ENCODE measurements at places on chromosomes 13 and 19.

DNA sequence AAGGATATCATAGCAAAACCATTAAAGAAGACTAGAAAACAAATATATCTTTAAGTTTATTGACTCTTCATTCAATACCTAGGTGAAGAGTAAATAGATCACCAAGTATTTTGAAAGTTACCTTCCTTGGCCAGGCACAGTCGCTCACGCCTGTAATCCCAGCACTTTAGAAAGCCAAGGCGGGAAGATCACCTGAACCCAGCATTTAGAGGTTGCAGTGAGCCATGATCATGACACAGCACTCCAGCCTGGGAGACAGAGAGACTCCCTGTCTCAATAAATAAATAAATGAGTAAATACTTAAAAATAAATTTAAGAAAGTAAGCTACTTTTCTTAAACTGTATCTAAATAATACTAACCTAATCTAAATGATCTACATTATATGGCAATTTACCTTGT is 8.9 kb upstream of the WBP4 start:
- no peak for DNase-seq

DNA sequence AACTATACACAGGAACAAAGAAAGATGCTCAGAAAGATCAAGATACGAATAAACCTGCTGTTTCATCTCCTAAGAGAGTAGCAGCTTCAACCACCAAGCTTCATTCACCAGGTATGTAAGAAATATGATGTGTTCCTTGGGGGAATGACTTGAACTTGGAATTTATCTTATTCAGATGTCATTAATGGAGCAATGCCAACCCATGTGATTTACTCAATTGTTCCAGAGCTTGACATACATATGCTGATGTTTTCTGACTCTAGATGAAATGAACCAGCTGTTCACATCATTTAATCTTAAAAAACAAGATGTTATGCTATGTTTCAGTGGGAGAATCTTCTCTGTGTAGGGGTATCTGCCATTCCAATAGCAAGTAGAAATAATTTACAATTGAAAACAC is 270.9 kb downstream of the SLC7A1 start:
- no peak for DNase-seq

DNA sequence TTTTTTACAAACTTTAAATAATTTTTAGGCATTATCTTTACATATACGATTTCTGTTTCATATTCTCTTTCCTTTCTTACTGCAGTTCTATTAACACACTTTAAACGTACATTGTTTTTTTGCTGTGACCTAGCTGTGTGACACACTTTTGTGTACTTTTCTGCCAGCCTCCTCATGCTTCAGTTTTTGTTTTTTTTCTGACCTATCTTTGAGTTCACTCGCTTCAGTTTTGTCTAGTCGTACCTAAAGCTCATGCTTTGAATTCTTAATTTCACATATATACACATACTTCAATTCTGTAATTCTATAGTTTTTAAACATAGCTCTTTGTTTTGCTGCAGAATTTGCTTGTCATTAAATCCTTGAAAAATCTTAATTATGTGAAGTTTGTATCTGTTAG is 150.4 kb downstream of the PDS5B start:
- no peak for DNase-seq

- DNase-seq: no peak
These were observed 38.0 kb downstream of the NFIX start for GRCh38 chr19:13033244-13033643.

- no peak for DNase-seq
These were observed 8.2 kb downstream of the SLC1A6 start for GRCh38 chr19:14971474-14971873.

GRCh38 chr19:44627631-44628030 is 14.3 kb downstream of the IGSF23 start:
- no peak for DNase-seq

GRCh38 chr13:86830046-86830445 is 841.1 kb upstream of the SLITRK5 start:
- DNase-seq: no peak

- DNase-seq: no peak
These were observed 918.8 kb downstream of the SLITRK1 start for GRCh38 chr13:82963226-82964099.

- DNase-seq: no peak
These were observed 1.2 kb downstream of the ZSWIM9 start for GRCh38 chr19:48171710-48172109.
